Activated CD4-positive, alpha-beta T cell treated with anti-CD3 and anti-CD28 coated beads, Interleukin-2, amount 50 U/mL, for 48 hours (primary cell): ENCODE measurements at places on chromosomes 6 and 20.

- no peak for DNase-seq
These were observed 165.9 kb upstream of the KCNK16 start for GRCh38 chr6:39488255-39488879.

- DNase-seq, result no peak
These were observed 124.0 kb downstream of the PXDC1 start for GRCh38 chr6:3627501-3627900.

DNA sequence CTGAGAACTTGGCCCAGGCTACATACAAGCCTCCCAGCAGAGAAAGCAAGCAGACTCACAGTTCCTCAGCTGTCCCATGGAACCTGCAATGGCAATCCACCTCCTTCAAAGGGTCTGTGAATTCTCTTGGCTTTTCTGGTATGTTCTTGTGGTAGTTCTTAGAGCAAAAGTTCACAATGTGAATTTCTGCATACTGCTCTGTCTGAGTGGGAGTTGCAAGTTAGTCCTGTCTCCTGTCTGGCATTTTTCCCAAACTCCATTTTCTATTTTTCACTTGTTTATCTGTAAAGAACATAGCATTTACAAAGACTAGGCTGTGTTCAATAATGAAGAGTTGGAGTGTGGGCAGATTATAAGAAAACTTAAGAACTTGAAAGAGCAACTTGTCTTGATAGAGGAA is 269.9 kb downstream of the BCKDHB start:
- DNase-seq, result no peak

- DNase-seq, result no peak
These were observed 842 bp downstream of the SLC25A27 start for GRCh38 chr6:46653439-46654195.

- no peak for DNase-seq
These were observed 9.2 kb downstream of the KCNG1 start for GRCh38 chr20:51013577-51014330.

DNA sequence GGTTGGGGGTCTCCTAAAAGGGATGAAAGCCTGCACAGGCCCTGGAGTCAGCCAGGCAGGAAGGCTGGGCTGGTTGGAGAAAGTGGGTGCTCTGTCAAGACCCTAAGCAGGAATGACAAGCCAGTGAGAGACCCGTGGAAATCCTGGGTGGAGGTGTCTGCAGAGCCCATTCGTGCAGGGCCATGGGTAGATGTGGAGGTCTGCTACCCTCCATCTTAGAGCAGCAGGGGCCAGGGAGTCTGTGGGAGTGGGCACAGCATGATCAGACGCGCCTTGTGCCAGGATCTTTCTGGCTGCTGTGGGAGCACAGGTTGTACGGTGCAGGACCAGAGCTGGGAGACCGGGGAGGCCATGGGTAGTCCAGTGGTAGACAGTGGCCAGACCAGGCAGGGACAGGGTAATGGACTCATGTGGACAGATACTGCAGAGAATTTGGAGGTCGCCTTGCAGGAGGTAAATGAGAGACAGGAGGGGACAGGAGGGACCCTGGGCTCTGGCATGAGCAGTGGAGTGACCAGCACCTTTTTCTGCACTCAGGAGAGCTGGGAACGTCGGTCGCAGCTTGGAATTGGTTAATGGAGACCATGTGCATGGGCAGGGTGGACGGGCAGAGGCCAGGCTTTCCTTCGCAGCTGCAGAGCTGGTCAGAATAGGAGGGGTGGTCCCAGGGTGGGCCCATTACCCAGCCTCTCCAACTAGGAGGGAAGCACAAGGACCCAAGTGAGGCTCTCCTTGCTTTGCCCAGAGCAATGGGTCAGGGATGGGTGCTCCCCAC is 203.5 kb upstream of the PMEPA1 start:
- no peak for DNase-seq

GRCh38 chr6:41446907-41447545 is 99.2 kb upstream of the FOXP4 start:
- DNase-seq, result no peak
